ENCODE measurements at places on chromosomes 13 and 19.

DNA sequence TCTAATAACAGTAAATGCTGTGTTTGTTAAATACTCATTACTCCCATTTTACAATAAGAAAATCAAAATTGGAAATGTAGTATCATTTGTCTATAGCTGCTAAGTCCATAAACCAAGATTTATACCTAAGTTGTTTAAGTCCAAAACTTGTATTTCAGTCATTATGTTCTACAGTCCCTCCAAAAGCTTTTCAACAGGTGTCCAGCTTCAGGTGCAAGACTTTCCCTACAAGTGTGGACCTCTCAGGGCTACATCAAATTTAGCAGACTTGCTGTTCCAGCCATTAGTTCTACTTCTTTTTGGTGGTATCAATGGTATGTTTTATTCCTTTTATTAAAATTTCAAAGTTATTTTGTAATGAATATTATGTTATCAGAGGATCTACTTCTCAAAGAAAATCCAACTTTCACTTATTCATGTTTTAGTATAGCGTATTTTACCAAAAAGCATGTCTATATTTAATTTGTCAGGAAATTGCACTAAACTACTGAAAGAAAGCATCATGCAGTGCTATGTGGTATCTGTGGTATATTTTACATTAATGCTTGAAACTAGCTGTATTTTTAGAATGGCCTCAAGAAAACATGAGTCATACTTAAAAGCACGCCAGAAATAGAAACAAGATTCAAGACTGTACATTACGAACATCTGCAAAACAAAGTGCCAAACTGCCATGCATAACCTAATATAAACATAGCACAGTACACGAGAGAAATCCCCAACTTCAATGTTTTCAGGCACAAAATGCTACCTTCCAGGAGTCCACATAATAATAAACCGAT lies 44.5 kb downstream of the VWA8 start:
- DNase-seq, result no peak

GRCh38 chr19:21588065-21588601 lies 82.7 kb downstream of the ZNF429 start:
- no peak for DNase-seq

DNA sequence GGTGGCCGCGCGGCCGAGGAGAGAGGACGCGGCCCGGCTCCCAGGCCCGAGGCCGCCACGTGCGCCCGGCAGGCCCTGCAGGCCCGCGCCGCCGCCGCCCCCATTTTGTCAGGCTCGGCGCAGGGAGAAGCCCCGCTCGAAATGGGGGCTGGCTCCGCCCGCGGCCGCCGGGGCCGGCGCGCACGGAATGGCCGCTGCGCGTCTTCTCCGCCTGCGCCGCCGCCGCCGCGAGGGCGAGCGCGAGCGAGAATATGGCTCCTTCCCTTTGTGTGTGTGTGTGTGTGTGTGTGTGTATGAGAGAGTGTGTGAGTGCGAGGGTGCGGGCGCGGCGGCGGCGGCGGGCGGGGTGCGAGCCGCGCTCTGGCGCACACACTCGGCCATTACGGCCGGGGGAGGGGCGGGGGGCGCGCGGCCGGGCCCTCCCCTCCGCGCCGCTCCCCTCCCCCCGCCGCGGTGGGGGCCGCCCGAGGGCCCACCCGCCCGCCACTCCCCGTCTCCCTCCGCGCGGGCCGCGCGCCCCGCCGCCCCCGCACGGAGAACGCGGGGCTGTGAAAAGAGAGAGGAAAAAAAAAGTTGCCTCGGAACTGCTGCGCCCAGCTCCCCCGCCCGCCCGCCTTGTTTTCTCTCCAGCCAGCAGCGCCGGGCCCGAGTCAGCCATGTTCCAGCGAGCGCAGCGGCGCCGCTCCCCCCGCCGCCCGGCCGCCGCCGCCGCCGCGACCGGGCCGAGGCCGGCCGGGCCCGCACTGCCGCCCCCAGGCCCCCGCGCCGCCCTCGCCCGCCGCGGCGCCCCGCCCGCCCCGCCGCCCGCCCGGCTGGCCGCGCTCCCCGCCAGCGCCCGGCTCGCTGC lies 1.0 kb downstream of the HMGB1 start:
- peak; percentile 51 for DNase-seq

DNA sequence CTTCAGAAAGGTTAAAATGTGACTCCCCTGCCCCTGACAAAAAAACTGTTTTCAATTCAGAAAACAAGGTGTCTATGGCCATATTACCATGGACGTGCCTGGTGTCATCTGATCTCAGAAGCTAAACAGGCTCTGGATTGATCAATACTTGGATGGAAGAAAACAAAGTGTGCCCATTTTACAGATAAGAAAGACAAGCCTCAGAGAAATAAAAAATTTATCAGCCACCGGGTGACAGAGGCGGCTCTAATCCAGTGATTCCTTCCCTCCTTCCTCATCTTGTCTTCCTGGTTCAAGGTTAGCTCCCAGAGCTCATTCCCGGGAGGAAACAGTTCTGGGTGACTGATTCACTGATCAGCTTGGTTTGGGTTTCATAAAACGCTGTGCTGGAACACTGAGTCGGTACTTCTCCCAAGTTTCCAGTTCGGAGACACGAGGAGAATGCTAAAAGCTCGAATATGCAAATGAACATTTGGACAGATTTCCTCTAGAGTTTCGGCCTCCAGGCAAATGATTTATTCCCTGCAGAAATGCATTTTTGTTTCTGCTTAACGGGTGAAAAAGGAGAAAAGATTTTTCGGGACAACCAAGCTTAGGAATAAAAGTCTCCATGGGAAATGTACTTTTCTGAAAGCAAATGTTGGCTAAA lies 211.2 kb downstream of the UQCRFS1 start:
- DNase-seq, result no peak

- DNase-seq, result no peak
These were observed 16.8 kb upstream of the LENG8 start for GRCh38 chr19:54432144-54432738.

- DNase-seq, result no peak
These were observed 16.1 kb upstream of the MCF2L start for GRCh38 chr13:112952759-112953551.

DNA sequence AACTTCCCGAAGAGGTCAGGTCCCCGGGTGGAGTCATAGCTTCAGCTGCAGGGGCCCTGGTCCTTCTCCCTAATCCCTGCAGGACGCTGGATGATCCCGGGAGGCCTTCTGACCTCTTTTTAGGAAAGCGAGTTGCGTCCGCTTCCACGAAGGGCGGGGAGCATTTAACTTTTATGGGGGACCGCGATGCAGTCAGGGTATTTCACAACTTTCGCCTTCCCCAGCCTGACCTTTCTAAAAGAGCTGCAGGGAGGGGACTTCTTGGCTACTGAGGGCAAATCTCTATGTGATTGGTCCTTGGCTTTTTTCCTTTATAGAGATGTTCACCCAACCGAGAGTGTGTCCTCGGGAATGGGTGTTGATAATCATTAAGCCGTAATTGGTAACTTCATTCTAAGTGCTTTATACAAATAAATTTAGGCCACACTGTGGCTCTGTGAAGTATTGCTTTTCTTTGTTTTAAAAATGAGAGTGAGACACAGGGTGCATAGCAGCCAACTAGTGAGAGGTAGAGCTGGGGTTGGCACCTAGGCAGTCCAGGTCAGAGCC lies 778 bp downstream of the ZNF230 start:
- no peak for DNase-seq

DNA sequence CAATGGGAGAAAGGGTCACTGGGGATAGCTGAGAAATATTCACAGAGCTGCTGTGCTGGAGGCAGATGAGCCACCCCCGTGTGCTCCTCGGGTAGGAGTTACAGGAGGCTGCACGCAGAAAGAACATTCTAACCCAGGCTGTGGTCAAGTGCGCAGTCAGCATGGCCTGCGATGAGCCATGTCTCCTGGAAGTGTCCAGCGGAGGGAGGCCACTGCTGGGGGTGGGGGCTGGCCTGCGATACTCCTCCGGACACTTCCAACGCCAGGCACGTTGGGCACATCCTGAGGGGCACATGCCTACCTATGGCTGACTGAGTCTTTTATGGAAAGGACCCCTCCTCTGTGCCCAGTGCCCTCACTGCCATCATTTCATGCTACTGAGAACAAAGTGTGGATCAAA lies 55.9 kb downstream of the RAB20 start:
- no peak for DNase-seq

DNA sequence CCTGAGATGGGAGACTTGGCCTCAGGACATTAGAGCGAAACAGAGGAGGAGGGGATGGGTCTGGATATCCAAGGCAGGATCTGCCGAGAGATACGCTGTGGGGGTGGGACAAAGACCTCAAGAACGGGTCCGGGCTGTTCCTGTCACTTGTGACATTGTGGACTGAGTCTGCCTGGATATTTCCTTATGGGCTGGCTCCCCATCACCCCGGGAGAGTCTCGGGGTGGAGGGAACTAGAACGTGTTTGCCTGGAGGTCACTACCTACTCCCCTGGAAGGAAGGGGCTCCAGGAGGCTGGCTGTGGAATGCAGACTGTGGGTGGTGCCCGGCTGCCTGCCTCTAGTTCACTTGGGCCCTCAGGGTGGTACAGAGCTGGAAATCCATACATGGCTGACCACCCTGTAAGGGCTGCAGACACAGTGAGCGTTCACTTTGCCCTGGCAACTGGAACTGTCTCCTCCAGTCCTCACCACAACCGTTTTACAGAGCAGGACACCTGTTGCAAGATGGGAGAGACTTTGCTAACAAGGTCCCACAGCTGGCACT lies 26.4 kb downstream of the DNM2 start:
- no peak for DNase-seq

- no peak for DNase-seq
These were observed 197.2 kb downstream of the RAP2A start for GRCh38 chr13:97631158-97631557.

- DNase-seq, result peak; percentile 57
These were observed 2.7 kb downstream of the WDR88 start for GRCh38 chr19:33134571-33135041.

DNA sequence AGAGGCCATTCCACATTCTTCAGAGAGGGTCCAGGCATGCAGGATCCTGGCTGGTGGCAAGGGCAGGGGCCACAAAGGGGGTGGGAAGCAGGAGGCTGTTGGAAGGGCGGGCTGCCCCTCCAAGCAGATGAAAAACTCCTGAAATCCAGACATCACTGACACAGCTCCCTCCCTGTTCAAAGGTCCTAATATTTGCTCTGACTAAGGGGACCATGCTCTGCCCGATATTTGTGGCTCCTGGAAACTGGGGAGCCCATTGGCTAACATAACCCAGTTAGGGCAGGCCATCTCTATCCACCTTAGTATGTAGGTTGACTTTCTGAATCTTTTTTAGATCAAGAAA lies 3.3 kb upstream of the CDX2 start:
- DNase-seq, result no peak

GRCh38 chr19:35074426-35075201 lies 33.1 kb downstream of the HPN start:
- DNase-seq, result no peak

DNA sequence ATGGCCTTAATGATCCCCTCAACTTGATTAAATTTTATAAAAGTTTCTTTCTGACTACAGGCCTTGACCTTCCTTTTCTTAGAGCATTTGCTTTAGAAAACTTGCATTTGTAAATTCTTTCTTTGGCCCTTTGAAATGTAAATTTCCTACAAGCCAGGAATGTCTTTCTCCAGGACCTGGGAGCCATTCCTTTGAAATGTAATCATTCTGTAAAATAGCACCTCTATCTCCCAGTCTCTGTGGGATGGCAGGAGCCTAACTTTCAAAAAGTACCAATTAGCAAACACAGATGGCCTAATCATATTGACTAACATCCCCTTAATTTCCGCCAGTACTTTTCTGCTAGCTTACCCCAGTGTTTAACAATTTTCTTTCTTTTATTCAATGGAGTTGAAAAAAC lies 1394.2 kb upstream of the ATXN8OS start:
- DNase-seq, result no peak

DNA sequence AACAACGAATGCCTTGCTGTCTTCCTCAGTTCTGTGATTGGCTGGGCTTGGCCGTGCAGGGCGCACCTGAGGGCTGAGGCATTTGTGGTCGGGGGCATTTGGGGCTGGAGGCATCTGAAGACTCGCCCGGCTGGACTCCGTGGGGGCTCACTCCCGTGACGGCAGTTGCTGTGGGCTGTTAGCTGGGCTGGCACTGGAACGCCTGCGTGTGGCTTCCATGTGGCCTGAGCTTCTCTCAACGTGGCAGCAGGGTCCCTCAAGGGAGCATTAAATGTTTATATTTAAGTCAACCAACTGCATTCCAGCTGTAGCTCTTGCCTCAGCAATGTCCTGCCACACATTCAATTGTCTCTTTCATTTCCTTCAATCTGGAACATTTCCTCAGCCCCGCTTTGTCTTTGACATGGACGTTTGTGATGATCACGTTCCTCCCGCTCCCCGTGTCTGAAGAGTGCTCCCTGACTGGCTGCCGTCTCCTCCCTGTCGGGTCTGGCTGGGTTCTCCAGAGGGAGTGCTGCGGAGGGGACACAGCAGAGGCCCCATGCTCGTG lies 21.0 kb downstream of the CCDC8 start:
- DNase-seq, result no peak

DNA sequence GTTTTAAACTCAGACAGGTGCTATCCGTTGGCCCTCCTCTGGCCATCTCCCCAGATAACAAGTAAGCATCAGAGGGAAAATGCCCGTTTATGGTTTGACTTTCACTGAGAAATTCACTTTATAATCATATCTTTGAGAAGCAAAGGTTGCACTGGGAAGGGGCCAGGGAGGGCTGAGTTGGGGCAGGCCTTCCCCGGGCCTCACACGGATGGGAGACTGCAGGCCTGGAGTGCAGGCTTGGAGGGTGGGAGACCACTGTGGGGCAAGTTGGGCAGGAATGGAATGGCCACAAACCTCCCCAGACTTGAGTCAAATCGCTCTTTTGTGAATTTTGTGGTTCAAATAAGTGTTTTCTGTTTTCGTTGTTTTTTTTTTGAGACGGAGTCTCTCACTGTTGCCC lies 451.7 kb downstream of the TSHZ3 start:
- no peak for DNase-seq

- DNase-seq, result no peak
These were observed 37.7 kb downstream of the LHFPL6 start for GRCh38 chr13:39565036-39565949.

- DNase-seq, result no peak
These were observed 12.7 kb downstream of the KDM4B start for GRCh38 chr19:4981681-4981958.

GRCh38 chr19:41548954-41549688 lies 26.8 kb upstream of the CEACAM21 start:
- peak; percentile 46 for DNase-seq

DNA sequence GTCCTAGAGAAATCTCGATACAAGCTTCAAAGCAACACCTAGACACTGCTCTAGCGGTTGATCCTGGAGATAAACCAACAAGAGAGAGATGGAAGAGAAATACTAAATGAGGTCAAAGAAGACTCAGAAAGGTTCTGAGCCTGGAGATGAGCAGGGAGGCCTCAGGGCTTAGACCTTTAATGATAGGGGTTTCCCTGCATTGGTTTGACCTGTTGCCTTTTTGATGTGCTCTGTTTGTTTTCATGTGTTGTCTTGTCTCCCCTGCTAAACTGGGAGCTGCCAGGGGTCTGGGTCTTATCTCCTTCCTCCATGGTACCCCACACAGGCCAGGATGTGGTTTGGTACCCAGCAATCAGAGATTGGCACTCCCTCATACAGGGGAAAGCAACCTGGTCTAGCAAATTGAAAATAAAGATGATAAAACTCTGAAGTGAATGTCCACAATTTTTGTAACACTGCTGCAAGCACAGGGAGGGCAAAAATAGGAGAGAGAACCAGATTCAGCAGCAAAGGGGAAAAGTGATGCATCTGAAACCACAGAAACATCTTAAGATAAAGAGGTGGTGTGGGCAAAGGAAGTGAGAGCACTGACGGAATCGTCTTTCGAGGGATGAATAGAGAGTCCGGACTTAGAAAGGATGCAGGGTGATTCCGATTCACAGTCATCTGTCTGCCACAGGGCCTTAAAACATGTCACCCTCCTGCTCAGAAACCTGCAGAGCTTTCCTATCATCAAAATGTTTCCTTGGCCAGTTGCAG lies 3.5 kb downstream of the FFAR2 start:
- no peak for DNase-seq
